ENCODE measurements at places on chromosomes 7 and 10. TPM values are rescaled to one million over a fixed set of nuclear protein-coding genes. Genes with fewer than 3 reads are reported as not detected.

Gene FFAR4
- not detected for total RNA-seq

Gene HELLS
- total RNA-seq = 4.4 TPM

Gene GATA3
- 2.1 TPM for total RNA-seq

Gene SEMA3D
- 68.6 TPM for total RNA-seq

Gene FRAT1
- total RNA-seq = 3.0 TPM

Gene MNX1
- total RNA-seq = not detected

Gene C10orf62
- not detected for total RNA-seq

Gene ZPBP
- total RNA-seq = not detected

Gene GALNT17
- total RNA-seq = 9.3 TPM

Gene EVX1
- total RNA-seq = not detected

Gene ITGA8
- 9.4 TPM for total RNA-seq

Gene CH25H
- 0.48 TPM for total RNA-seq

DNA sequence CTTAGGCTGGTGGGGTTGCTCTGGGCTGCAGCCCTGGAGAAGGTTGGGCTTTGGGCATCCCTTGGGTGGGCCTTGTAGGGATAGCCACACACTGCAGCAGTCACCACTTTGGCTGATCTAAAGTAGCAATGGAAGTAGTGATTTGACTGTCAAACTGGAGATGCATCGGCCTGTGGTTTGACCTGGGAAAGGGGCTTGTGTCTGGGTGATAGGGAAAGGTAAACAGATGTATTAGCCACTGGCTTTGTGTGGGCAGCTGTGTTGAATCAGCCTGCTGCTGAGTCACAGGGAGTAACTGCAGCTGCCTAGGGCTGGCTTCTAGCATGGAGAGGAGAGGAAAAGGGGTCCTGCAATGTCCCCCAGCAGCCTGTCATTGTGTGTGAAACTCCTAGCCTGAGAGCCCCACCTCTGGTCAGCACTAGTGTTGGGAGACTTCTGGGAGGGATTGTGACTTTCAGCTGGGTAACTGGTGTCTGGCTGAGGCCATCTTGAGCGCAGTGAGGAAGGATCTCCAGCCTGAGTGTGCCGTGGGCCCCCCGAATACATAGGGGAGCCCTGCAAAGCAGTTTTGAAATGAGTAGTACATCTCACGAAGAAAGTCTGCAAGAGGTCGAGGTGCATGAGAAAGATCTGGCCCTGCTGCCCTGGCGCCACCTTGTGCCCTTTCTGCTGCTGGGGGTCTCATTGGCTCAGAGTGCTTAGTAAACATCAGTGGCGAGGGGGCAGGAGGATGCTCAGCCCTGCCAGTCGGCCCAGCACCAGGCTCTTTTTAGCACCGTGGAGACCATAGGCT is 117.3 kb downstream of the FANK1 start:
- H3K4me3 ChIP-seq = no peak overlapping the region
- no peaks in the 10 kb centered on the region for H3K36me3 ChIP-seq
- no peaks in the 10 kb centered on the region for H3K4me1 ChIP-seq

DNA sequence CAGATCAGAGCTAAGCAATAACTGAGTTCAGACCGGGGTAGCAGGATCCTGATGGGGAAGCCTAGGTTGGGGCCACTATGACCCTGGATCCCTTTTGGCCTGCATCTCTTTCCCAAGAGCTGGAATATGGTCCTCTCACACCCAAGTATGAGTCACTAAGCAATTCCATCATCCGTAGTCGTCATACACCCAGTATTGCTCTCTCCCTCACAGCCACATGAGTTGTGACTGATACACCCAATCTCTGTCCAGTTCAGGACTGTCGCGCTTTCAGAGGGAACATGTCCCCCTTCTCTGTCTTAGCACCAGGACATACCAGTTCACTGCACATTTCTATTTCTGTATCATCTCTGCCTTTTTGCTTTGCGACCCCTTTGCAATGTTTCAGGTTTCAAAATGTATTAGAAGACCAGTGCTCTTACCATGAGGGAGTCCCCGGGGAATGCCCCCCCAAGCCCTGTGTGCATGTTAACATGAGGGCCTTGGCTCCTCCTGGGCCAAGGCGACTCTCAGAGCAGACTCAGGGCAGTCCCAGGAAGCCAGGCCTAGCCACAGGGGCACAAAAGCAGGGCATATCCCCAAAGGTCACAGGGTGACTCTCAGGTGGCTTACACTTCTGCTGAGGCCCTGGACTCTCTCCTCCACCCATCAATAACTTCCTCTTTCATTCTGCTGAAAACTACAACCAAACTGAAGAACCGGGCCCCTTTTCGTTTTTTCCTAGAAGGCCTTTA is 75.3 kb upstream of the SAMD8 start:
- H3K27ac ChIP-seq = no peak overlapping the region
- no peaks in the 10 kb centered on the region for H3K4me1 ChIP-seq
- no peak for DNase-seq
- H3K36me3 ChIP-seq = no peaks in the 10 kb centered on the region

DNA sequence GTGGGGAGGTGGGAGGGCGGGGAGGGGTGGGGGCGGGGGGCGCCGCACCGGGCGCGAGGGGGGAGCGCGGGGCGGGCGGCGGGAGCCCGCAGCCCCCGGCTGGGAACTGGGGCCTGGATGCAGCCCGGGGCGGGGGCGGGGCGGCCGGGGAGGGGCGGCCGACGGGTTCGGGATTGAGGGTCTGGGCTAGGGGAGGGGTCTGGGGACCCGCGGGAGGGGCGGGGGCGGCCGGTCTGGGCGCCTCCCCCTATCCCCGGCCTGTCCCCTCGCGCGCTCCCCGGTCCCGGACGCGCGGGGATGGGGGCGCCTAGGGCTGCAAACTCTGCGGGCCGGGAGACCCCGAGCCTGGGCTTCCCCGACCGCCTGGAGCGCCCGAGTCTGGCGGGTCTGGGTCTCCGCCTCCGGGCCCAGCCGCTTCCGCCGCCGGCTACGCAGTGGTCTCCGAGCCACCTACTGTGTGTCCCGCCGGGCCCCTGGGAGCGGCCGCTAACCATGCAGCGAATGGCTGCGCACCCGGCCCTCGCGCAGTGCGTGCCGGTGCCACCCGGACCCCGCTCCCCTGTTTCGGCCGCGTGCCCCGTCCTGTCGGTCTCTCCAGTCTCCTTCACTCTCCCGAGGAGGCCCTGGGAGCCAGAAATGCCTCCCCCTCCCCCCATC is 375 bp upstream of the FGF8 start:
- H3K36me3 ChIP-seq = no peaks in the 10 kb centered on the region
- no peaks in the 10 kb centered on the region for H3K4me1 ChIP-seq
- no peak for DNase-seq

GRCh38 chr7:94087664-94088352 is 83.7 kb upstream of the BET1 start:
- no peak overlapping the region for H3K27ac ChIP-seq
- H3K27me3 ChIP-seq = no peaks in the 10 kb centered on the region
- no peak for DNase-seq
- H3K4me3 ChIP-seq = no peak overlapping the region

GRCh38 chr10:8323428-8324054 is 269.1 kb downstream of the GATA3 start:
- no peaks in the 10 kb centered on the region for H3K4me1 ChIP-seq
- no peaks in the 10 kb centered on the region for H3K36me3 ChIP-seq
- DNase-seq = no peak

- DNase-seq = peak; percentile 16
- no peak overlapping the region for H3K4me3 ChIP-seq
- H3K27ac ChIP-seq = no peak overlapping the region
- H3K27me3 ChIP-seq = no peaks in the 10 kb centered on the region
- no peaks in the 10 kb centered on the region for H3K4me1 ChIP-seq
Measured at GRCh38 chr10:30151581-30152389, 92.4 kb upstream of the JCAD start.

- H3K4me3 ChIP-seq = no peak overlapping the region
- H3K36me3 ChIP-seq = no peaks in the 10 kb centered on the region
- no peak overlapping the region for H3K27ac ChIP-seq
- H3K27me3 ChIP-seq = no peaks in the 10 kb centered on the region
- no peak for DNase-seq
Measured at GRCh38 chr10:21993360-21994001, 10.0 kb downstream of the DNAJC1 start.

DNA sequence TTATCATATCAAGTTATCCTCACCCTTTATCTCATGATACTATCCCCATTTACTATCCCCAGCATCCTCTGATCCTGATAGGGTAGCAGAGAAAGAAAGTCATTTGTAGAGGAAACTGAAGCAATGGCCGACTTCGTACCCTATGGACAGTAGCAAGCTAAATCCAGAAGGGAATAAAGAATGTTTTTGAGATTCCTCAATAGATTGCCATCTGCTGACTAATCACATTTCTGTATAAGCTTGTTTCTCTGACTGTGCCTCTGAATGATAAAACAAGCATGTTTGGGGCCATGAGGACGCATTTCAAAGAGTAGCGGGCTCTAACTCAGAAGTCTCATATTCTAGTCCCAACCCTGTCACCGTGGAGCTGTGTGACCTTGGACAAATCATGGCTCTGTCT is 13.2 kb upstream of the FAM107B start:
- no peaks in the 10 kb centered on the region for H3K4me1 ChIP-seq
- no peak for DNase-seq
- no peak overlapping the region for H3K27ac ChIP-seq
- no peaks in the 10 kb centered on the region for H3K36me3 ChIP-seq
- no peak overlapping the region for H3K4me3 ChIP-seq

GRCh38 chr10:63128443-63128842 is 4.7 kb upstream of the NRBF2 start:
- no peak overlapping the region for H3K27ac ChIP-seq
- H3K4me1 ChIP-seq = no peaks in the 10 kb centered on the region
- no peak for DNase-seq

DNA sequence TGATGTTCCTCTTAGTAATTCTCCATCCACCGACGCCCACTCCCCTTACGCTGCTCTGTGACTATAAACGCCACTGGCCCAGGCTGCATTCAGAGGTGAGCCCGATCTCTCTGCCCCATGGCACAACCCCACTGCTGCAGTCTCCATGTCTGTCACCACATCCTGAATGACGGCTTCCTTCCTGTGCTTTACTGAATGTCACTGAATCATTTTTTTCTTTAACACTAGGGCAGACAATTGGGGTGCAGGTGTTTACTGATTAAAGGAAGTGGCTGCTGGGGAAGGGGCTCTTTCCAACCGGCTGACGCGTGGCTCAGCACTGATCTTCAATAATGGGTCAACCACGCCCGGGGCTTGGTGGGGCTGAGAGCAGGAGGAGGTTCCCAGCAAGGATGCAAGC is 208.3 kb downstream of the USP6NL start:
- H3K27ac ChIP-seq = no peak overlapping the region
- no peaks in the 10 kb centered on the region for H3K4me1 ChIP-seq
- H3K36me3 ChIP-seq = no peaks in the 10 kb centered on the region
- no peak overlapping the region for H3K4me3 ChIP-seq

DNA sequence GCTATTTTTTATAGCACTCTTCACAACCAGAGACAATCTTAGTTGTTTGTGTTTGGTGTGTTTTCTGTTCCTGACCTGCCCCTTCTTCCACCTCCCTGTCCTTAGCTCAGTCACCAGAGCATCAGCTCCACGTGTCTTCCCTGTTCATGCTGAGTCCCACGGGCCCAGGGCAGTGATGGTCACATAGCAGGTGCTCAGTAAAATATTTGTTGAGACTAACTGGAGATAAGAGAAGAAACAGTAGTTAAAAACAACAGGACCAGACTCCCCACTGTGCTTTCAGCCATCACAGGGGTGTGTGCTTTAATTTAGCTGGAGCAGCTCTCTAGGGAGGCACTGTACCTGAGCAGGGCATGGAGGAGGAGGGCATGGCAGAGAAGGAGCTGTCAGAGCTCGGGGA is 307.3 kb upstream of the ZNF32 start:
- no peak overlapping the region for H3K27ac ChIP-seq
- H3K27me3 ChIP-seq = no peaks in the 10 kb centered on the region
- DNase-seq = no peak

DNA sequence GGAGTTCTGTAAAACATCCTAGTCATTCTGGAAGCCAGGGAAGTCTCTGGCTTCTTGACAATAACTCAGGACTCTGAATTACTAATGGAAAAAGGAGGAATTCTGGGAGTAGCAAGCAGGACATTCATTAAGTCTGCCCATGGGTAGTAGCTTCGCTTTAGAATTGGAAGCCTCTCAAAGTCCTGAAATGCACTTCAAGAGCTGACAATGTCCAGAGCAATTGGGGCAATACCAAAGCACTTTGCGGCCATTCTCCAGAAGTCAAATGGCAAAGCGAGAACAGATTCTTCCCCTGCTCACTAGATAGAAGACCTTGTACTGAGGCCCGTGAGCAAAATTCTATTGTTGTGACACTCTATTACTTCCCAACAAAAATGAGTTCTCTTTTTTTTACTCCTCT is 150.3 kb upstream of the FRMD4A start:
- no peaks in the 10 kb centered on the region for H3K27me3 ChIP-seq
- H3K27ac ChIP-seq = no peak overlapping the region
- H3K4me3 ChIP-seq = no peak overlapping the region

GRCh38 chr10:100923580-100923979 is 10.8 kb downstream of the SLF2 start:
- H3K4me1 ChIP-seq = no peaks in the 10 kb centered on the region
- H3K27ac ChIP-seq = no peak overlapping the region
- no peaks in the 10 kb centered on the region for H3K36me3 ChIP-seq
- no peak overlapping the region for H3K4me3 ChIP-seq
- no peaks in the 10 kb centered on the region for H3K27me3 ChIP-seq

DNA sequence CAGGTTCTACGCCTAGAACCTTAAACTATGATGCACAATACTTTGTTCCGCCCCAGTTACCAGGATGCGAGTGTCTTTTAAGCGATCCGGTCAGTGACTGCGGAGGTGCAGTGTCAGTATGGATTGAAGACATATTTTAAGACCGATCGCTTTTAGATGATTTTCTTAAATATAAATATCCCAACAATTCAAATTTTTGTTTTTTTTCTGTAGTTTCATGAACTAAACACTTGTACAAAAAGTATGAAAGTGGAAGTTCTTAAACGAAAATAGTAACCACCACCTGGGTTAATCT is 835 bp downstream of the COMMD3 start:
- no peak for DNase-seq
- H3K4me1 ChIP-seq = peaks cover 3% of the 10 kb centered on the region
- no peaks in the 10 kb centered on the region for H3K27me3 ChIP-seq
- peak overlapping the region; percentile 65 for H3K4me3 ChIP-seq
- peak overlapping the region; percentile 94 for H3K27ac ChIP-seq

DNA sequence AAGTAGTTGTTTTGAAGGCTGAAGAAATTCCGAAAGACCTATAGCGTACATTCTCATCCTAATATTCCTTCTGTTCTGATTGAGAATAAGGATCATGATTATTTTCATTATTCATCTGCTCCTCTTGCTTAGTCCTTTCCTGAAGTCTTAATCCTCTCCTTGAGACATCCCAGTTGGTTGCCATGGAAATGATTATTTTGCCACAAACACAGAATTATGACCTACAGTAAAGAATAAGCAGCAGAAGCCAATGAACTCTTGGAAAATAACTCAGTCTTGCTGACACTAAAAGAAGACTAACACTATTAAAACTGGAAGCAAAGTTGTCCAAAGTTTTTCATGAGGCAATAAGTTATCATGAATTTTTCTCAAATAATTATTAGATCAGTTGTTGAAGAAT is 47.8 kb upstream of the JAZF1 start:
- no peak for DNase-seq
- H3K4me3 ChIP-seq = no peak overlapping the region
- H3K27me3 ChIP-seq = no peaks in the 10 kb centered on the region
- H3K4me1 ChIP-seq = no peaks in the 10 kb centered on the region
- no peak overlapping the region for H3K27ac ChIP-seq

GRCh38 chr7:111486472-111487142 is 75.7 kb downstream of the IMMP2L start:
- no peak overlapping the region for H3K4me3 ChIP-seq
- H3K27ac ChIP-seq = no peak overlapping the region
- no peaks in the 10 kb centered on the region for H3K4me1 ChIP-seq
- H3K27me3 ChIP-seq = no peaks in the 10 kb centered on the region
- no peak for DNase-seq
- H3K36me3 ChIP-seq = no peaks in the 10 kb centered on the region

All from uterus (tissue), 4 donors.